Upper lobe of right lung (tissue), 1 donor: ENCODE measurements at places on chromosomes 1 and 21.
A peak's percentile ranks its signal among the peaks of the same experiment; 100 is the strongest.

DNA sequence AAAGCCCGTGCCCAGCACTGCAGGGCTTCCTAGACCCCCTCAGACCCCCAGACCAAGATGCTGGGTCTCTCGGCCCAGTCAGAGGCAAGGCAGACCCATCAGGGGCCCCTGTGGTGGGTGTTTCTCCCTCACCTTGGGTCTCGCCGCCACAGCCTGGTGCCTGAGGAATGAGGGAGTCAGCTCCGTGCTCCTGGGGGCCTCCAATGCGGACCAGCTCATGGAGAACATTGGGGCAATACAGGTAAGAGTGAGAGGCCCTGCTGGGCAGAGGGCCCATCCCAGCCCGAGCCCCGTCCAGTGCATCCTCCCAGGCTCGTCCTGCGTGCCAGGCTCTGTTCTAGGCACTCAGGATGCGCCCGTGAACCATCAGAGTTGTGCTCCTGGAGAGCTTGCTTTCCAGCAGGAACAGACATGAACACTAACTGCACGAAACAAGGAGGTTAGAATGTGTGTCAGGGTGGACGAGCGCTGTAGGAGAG, 51.5 kb downstream of the KCNAB2 start:
- no peak for DNase-seq

- peak; percentile 37 for DNase-seq
Measured at GRCh38 chr1:22325531-22326371, 125.9 kb upstream of the ZBTB40 start.

GRCh38 chr1:167197692-167198091, 23.0 kb upstream of the POU2F1 start:
- DNase-seq, result no peak

- peak; percentile 79 for DNase-seq
Measured at GRCh38 chr21:37367703-37368540, 1.3 kb downstream of the DYRK1A start.

- DNase-seq, result no peak
Measured at GRCh38 chr1:192147696-192148095, 10.6 kb upstream of the RGS18 start.

DNA sequence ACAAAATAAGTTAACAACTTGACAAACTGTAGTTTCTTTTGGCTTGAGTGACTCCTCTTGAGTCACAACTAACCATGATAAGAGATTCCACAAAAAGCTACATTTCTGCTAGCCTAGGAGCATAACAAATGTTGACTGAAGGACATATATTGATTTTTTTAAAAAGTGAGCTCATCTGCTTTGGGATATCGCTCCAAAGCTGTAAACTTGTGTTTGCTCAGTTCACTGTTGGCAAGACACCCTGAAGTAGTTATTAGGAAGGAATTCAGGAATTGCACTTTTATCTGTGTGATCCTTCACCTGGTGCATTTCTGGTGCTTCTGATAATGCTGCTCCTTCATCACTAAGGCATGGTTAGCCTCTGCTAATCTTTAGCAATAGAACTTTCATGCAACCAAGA, 23.7 kb downstream of the RWDD3 start:
- no peak for DNase-seq

- peak; percentile 92 for DNase-seq
Measured at GRCh38 chr1:2381741-2382620, 9.4 kb downstream of the MORN1 start.

GRCh38 chr1:199403531-199404116, 623.9 kb upstream of the NR5A2 start:
- DNase-seq, result no peak

GRCh38 chr1:225917536-225917935, 6.5 kb downstream of the PYCR2 start:
- no peak for DNase-seq

DNA sequence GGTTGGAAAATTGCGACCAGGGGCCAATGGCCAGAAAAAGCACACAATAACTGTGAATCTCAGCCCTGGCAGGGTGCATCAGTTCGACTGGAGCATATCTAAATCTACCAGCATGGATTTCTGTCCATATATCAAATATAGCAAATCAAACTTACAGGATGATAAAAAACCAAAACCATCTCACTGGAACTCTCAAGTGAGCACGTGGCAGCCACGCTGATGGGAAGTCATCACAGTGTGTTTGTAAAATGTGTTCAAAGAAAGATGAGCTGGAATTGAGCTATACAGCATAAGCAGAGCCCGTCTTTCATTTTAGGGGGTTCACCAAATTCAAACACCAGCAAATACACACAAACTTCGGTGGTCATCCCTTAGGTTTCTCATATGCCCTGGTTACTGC, 610.1 kb downstream of the AJAP1 start:
- DNase-seq, result no peak

GRCh38 chr1:59232216-59232615, 64.7 kb upstream of the FGGY start:
- DNase-seq, result no peak

DNA sequence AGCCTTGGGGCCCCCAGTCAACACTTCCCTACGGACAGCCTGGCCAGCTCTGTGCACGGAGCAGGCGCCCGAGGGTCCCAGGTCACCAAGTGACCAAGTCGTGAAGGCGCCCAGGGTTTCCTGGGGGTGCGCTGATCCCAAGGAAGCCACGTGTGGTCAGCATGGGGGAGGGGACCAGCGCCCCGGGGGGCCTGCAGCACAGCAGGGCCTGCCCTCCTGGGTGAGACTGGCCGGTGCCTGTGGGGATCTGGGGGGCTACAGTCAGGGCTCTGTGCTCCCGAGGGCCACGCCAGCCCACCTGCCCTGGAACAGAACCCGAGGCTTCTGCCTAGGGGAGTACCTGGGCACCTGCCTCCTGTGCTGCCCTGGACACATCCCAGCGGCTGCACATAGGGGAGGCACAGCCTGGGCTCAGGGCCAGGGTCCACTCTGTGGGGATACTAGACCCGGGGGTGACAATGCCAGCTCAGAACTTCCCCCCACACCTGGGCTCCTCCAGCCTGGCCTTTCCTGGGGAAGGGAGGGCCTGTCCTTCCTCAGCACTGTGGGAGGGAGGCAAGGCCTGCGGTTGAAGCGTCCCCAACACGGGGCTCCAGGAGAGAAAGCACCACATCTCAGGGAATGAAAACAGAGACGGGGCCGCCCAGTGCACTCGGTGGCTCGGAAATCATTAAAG, 6.2 kb upstream of the POFUT2 start:
- peak; percentile 66 for DNase-seq

GRCh38 chr1:58447886-58448285, 98.6 kb downstream of the OMA1 start:
- no peak for DNase-seq

DNA sequence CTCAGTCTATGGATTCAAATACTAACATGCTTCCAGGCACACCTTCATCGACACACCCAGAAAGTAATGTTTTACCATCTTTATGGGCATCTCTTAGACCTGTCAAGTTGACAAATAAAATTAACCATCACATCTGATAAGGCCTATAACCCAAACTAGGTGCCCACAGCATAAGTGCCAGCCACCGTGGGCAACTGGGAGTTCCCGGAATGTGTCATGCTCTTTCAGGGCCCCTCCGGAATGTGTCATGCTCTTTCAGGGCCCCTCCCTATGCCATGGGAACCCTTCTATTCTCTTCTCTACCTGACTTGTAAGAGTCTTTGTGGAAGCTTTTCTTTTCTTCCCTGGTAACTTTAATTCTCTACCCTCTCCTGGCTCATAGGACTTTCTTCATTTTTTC, 26.6 kb downstream of the KRTAP24-1 start:
- no peak for DNase-seq

- DNase-seq, result no peak
Measured at GRCh38 chr21:35637431-35637830, 422.9 kb downstream of the SETD4 start.

GRCh38 chr1:175353066-175353465, 160.5 kb upstream of the KIAA0040 start:
- DNase-seq, result no peak

- no peak for DNase-seq
Measured at GRCh38 chr1:46611691-46612221, 4.9 kb downstream of the MOB3C start.

DNA sequence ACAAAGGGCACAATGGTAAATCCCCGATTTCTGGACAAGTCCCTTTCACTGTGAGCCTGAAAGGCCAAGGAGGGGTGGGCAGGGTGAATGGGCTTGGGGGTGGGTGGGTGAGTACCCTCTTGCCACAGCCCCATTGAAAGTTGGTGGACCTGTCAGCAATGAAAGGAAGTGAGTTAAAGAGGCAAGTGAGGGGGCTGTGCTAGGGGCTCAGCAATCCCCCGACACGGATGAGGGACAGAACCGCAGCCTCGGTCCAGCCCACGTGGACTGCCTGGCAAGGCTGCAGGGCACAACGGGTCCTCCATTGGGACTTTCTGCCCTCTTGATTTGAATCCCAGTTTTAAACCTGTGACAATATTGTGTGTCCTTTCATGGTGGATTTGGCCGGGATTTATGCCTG, 255.3 kb downstream of the FOXD2 start:
- peak; percentile 38 for DNase-seq

DNA sequence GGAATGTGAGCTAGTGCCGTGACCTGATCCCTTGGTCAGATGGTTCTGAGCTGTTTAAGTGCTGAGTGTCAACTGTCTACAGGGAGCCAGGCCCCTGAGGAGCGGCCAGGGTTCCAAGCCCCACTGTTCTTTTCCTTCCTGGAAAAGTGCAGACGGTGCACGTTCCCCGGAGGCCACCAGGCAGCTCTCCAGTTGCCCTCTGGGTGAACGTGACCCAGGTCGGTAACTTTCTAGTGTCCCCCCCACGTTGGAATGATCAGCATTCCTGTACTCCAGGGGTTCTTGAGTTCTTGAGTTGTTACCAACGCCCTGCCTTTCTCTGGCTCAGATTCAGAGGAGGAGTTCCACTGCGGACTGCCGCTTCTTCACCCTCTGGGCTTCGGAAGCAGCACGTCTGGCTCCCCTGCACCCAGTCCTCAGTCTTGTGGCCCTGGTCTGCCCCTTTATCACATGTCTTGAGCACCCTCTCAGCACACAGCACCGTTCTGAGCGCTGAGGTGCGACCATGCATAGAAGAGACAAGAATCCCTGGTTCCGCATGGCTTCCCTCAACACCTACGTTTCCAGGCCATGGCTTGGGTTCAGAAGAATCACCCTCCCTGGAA, 131.5 kb downstream of the DHRS3 start:
- peak; percentile 84 for DNase-seq

- no peak for DNase-seq
Measured at GRCh38 chr21:45644041-45644906, 749 bp downstream of the PCBP3 start.

GRCh38 chr1:1777950-1778662, at the start of gene NADK:
Gene NADK (minus strand): TSS chr1:1778470. CDS start chr1:1765406, 13,064 bp downstream.
- DNase-seq, result peak; percentile 90

GRCh38 chr1:183699616-183700160, 46.6 kb upstream of the APOBEC4 start:
- no peak for DNase-seq

- no peak for DNase-seq
Measured at GRCh38 chr1:90727917-90728501, 10.9 kb upstream of the BARHL2 start.

GRCh38 chr1:91754816-91755580, 131.0 kb downstream of the TGFBR3 start:
- no peak for DNase-seq

GRCh38 chr1:172406968-172407367, 13.5 kb upstream of the C1orf105 start:
- DNase-seq, result no peak

GRCh38 chr1:9844756-9845155, 21.0 kb upstream of the CLSTN1 start:
- no peak for DNase-seq

- DNase-seq, result no peak
Measured at GRCh38 chr1:37448691-37449417, 25.5 kb upstream of the ZC3H12A start.

DNA sequence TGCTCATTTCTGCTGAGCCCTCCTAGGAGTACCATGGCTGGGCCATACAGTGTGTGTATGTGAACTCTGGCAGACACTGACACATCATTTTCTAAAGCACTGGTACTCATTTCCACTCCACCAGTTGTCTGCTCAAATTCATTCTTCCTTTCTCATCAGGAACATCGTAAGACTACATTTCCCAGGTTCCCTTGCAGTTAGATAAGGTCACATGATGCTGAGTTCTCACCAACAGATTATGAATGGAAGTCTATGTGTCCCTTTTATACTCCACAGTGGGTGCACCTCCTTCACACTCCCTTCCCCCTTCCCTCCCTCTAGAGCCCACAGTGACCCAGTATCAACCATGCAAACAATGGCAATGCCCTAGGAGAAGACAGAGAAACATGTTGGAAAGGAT, 38.3 kb upstream of the PAX7 start:
- no peak for DNase-seq
